Gastroesophageal sphincter (tissue), 4 donors: ENCODE measurements at places on chromosomes 4 and X.

- no peak for ATAC-seq
Measured at GRCh38 chr4:182688081-182688480, 229.1 kb downstream of the DCTD start.

DNA sequence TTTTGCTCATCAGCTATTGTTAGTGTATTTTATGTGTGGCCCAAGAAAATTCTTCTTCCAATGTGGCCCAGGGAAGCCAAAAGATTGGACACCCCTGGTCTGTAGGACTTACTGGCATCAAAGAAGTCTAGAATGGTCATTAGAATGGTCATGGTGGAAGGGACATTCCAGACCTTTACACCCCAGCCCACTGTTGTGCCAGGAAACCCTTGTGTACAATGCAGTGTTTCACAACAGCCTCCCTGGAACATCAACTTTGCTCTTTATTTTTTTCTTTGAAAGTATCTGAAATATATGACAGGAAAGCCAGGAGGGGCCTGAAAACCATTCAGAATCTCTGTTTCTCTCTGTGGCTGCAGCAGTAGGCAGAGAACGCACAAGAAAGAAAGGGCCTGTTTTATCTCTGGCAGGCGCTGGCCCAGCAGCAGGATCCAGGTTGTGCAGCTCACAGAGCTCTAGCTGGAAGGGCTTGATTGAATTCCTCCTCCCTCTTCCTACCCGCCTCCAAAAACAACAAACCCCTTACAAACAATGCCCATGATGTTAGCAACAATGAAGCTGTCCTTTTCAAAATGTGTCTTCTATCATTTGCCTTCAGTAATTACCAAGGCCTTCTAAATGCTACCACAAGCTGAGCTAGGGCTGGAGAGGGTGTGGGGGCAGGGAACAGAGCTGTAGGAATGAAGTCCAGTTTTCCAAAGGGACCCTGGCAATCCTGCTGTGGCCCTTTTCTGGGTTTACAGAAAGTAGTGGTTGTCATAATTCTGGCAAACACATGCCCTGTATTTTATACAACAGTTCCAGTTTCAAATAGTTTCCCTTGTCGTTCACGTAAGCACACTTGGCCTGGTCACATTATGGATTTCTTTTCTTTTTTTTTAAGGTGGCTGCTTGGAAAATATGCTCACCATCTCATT is 32.3 kb upstream of the TFDP3 start:
- ATAC-seq = peak; percentile 64

DNA sequence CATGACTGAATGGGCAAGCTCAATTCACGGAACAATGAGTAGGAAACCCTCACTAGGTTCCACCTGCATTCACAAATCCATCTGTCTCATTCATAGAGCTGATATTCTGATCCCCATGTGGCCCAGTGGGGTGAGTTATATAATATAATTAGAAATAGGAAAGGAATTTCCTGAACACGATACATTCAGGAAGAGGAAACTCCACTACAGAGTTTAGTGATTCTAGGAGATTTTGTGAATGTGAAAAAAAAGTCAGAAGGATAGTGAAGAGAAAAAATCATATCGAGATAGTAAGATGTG is 471.2 kb downstream of the GASK1B start:
- ATAC-seq = no peak

DNA sequence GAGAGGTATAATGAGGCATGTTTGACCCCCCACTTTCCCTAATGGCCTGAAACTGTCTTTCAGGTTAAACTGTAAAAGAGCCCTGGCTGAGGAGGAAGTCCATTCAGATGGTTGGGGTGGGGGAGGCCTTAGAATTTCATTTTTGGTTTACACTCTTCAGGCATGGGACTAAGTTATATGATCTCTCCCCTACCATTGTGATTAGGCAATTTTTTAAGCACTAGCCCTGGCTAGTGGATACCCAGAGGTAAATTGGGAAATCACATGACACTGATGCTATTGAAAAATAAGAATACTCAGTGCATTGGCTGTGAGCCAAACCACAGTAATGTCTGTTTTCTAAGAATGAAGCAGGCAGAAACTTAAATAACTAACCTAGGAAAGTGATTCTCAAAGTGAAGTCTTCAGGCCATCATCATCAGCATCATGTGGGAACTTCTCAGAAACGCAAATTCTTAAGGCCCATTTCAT is 149.7 kb downstream of the RRAGB start:
- ATAC-seq = no peak
